ENCODE measurements at places on chromosomes 5 and 9. TPM values are rescaled to one million over a fixed set of nuclear protein-coding genes. Genes with fewer than 3 reads are reported as not detected.

GRCh38 chr9:6126377-6126776 lies 89.2 kb upstream of the IL33 start:
- DNase-seq, result no peak

- DNase-seq, result no peak
Measured at GRCh38 chr9:22010866-22011625, 1.9 kb upstream of the CDKN2B start.

The KCNN2 gene
- 15.3 TPM for total RNA-seq

GRCh38 chr5:95973793-95974325 lies 12.2 kb upstream of the ELL2 start:
- no peak for DNase-seq

- no peak for DNase-seq
Measured at GRCh38 chr5:109701792-109702191, 12.1 kb downstream of the MAN2A1 start.

GRCh38 chr9:79213417-79214125 lies 358.2 kb upstream of the TLE4 start:
- no peak for DNase-seq

The CENPK gene
- total RNA-seq, result 2.1 TPM

- DNase-seq, result no peak
Measured at GRCh38 chr9:82608487-82608886, 454.5 kb downstream of the RASEF start.

The TAF11L8 gene
- not detected for total RNA-seq

The TEX48 gene
- total RNA-seq, result not detected

The CMYA5 gene
- total RNA-seq, result 26.1 TPM

GRCh38 chr5:23223846-23224245 lies 283.6 kb upstream of the PRDM9 start:
- DNase-seq, result no peak

DNA sequence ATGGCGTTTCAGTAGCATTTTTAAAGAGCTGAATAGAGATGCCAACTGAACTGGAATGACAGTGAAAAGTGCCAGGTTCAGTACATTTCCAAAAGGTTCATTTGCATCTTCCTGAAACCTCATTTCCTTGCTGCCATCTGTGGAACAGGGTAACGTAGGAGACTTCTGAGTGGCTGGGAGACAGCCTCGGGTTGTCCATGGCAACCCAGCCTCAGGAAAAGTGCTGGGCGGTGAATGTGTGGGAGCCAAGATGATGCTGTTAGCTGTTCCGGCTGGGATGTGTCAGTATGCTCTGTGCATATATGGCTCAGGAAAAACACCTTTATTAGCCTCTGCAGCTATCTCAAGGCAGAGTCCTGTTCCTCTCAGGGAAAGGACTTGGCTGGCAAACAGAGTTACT lies 87.5 kb downstream of the KLHL3 start:
- DNase-seq, result no peak

The CCDC180 gene
- 1.6 TPM for total RNA-seq

The IRX2 gene
- 10.2 TPM for total RNA-seq
